ENCODE measurements at places on chromosomes 16 and 17.

GRCh38 chr17:47276868-47277267 is 23.2 kb downstream of the ITGB3 start:
- no peak for DNase-seq

DNA sequence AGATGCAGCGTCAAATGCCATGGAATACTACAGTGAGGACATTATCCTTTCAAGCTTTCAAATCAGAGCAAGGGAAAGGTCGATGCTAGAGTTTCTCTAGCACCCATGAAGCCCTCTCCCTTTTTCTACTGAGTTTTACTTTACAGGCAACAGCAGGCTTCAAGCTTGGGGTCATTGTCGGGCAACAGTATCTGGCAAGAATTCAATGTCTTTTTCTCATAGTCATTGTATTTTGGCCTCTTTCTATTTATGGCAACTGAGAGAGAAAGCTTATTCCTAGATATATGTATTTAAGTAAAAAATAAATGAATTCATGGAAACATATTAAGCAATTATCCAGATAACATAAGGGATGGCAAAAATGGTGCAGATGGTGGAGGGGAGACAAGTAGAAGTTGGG is 364 bp upstream of the CETP start:
- no peak for DNase-seq

GRCh38 chr17:36066365-36066985 is 2.4 kb downstream of the CCL18 start:
- no peak for DNase-seq

DNA sequence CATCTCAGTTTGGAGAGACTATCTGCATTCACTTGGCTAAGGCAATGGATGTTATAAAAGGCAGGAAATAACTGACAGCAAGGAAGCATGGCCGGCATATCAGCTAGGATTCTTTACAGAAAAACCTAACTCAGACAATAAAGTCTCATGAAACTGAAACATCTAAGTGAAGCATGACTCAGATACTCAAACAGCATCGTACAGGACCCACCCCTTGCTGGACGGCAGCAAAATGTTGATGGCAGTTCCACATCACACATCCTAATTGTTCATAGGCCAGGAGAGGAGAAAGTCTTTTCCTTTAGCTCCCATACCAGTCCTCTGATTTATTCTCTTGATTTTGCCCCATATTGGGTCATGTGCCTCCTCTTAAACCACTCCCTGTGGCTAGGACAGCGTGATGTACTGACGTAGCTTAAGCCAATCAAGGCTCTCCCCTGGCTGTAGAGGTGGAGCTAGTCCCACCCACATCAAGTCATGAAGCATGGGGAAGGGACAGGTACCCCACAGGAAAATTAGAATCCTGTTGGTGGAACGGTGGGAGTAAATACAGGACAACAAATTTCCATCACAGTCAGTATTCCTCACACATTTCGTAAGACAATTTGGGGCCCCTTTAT is 178.9 kb downstream of the IRX3 start:
- DNase-seq = no peak

GRCh38 chr17:27579897-27580321 is 51.1 kb upstream of the LGALS9 start:
- DNase-seq = peak; percentile 19

DNA sequence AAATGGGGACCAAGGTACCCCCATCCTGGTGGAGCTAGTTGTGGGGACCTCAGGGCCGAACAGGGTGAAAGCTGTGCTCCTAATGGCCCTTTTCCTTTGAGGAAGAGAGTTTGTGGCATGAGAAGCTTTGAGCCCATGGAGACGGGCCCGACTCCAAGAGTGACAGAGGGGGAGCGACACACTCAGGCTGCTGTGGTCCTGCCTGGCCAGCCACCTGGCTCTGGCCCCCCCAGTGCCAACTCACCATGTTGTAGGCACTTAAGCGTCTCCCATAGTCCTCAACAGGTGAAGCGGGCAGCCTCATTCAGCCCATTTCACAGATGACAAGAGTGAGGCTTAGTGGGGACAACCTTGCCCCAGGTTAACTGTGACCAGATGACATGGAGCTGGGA is 1.6 kb downstream of the IL21R start:
- DNase-seq = peak; percentile 42

GRCh38 chr16:47026947-47027346 is 53.5 kb upstream of the DNAJA2 start:
- no peak for DNase-seq

- DNase-seq = no peak
These were observed 9.3 kb upstream of the VPS4A start for GRCh38 chr16:69301861-69302260.

DNA sequence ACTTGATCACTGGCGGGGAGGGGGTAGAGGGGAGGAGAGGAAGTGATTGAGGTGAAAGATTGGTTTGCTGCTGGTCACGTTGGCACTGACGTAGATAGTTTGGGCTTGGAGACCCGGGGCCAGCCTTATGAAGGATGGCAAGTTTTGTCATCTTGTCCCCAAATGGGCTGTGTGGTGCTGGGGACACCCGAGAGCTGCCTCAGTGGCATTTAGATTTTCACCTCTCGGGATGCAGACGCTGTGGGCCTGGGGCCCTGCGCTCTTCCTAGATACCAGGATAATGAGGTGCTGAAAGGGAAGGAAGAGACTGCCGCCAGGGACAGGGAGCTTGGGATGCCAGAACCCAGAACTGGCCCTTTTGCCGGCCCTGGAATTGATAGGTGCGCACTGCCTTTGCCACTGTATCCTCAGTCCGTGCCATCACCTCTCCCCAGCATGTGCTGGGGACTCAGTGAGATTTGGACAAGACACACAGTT is 1.4 kb upstream of the SOCS3 start:
- DNase-seq = no peak

DNA sequence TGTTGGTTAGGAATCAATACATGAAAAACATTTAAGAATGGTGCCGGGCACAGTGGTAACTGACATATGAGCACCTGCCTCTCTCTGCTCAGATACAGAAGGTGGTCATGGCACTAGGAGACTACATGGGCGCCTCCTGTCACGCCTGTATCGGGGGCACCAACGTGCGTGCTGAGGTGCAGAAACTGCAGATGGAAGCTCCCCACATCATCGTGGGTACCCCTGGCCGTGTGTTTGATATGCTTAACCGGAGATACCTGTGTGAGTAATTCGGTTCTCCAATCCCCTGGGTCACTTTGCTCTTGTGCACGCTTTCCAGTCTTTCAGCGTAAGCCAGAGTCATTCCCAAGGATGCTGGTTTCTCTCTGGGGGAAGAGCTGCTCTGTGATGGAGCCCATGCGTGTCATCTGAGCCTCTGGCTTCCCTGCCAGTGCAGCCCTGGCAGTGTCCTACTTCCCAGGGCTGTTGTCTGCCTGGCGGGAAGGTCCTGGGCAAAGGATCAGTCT is 3.0 kb upstream of the CD68 start:
- DNase-seq = no peak

- DNase-seq = no peak
These were observed 434.5 kb upstream of the GOT2 start for GRCh38 chr16:59168461-59169114.

- DNase-seq = no peak
These were observed 154.1 kb downstream of the SOCS1 start for GRCh38 chr16:11101695-11102522.

DNA sequence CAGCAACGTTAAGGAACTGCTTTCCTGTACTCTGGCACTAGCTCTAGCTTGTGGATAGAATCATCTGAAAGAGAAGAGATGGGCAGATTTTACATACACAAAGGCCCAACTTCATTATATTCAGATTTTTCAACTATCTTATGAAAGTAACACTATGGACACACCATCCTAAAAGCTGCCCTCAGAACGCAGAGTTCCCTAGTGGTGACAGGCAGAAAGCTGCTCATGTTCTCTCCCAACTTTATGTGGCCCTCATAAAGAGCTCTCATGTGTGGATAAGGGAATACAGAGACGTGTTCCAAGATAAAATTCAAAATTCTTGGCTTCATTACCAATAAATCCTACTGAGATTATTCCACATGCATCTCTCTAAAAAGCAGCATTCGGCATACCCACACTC is 1.5 kb downstream of the CFAP20 start:
- no peak for DNase-seq

GRCh38 chr16:78215222-78215621 is 115.8 kb downstream of the WWOX start:
- no peak for DNase-seq

- DNase-seq = no peak
These were observed 21.3 kb downstream of the CIBAR2 start for GRCh38 chr16:85090873-85091521.

GRCh38 chr17:13753154-13753553 is 151.4 kb upstream of the HS3ST3A1 start:
- no peak for DNase-seq

GRCh38 chr17:74186498-74186897 is 17.0 kb upstream of the RPL38 start:
- no peak for DNase-seq

DNA sequence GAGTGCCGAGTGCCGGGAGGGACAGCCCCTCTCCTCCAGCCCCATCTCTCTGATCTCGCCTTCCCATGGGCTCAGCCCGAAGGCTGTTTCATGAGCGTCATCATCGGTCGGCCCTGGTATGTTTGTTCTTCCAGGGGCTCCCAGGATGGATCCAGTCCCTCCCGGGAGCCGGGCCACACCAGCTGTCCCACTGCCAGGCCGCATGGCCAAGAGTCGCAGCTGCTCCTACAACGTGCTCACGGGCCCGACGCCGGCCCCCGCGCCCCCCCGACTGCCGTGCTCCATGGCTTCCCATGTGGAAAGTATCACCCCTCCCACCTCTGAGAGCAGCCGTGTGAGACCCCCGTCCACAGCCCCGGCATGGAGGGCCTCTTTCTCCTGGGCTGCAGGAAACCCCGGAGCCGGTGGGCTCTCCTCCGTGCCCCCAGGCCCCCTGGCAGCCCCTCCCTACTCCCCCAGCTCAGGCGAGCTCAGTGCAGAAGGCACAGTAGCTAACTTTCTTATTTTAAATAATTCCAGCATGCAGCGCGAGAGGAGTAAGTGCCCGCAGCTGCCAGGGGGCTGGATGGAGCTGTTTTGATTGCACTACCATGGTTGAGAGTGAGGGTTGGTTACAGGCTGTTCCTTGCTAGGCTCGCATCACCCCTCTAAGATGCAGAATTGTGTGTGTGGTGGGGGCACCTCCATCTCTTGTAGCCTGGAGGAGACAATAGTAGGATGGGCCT is 26.6 kb upstream of the GSE1 start:
- no peak for DNase-seq

GRCh38 chr17:30376621-30377452 is 1.9 kb upstream of the CPD start:
- peak; percentile 84 for DNase-seq

DNA sequence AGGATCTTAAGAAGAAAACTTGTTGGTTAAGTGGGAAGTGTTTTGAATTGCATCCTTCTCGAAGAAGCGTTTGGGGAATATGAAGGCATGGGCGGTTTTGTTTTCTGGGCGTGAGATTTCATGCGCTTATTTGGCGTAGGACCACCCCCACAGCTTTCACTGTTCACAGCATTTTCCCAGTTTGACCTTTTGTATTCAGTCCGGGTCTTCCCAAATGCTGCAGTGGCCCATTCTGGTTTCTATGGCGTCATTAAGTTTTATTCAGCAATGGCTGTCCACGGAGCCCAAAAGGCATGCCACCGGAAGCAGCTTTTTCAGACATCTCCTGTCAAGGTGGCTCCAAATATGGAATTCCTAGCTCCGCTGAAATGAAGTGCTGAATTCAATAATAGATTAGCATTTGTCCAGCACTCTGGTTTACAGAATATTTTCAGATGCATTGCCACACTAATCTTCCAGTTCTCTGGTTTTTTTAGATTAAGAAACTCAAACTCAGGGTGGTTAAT is 90.6 kb upstream of the FBXO47 start:
- DNase-seq = no peak

GRCh38 chr16:24324421-24324820 is 68.3 kb downstream of the CACNG3 start:
- DNase-seq = no peak

GRCh38 chr17:6444571-6445335 is 498 bp downstream of the PIMREG start:
- DNase-seq = no peak

DNA sequence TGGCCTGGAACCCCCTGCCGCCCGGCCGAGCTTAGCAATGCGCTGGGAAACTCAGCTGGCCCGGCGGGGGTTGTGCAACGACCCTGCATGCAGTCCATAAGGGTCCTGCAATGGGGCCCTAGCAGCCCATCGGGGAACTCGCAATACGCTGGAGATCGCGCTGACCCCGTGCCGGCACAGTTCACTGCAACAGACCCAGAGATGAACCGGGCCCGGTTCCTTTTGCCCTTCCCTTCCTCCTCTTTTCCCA is 375 bp downstream of the SLC25A11 start:
- no peak for DNase-seq

- no peak for DNase-seq
These were observed 295.3 kb downstream of the SEC14L1 start for GRCh38 chr17:77436058-77436442.

- peak; percentile 83 for DNase-seq
These were observed 867 bp upstream of the LIMD2 start for GRCh38 chr17:63700528-63701455.

DNA sequence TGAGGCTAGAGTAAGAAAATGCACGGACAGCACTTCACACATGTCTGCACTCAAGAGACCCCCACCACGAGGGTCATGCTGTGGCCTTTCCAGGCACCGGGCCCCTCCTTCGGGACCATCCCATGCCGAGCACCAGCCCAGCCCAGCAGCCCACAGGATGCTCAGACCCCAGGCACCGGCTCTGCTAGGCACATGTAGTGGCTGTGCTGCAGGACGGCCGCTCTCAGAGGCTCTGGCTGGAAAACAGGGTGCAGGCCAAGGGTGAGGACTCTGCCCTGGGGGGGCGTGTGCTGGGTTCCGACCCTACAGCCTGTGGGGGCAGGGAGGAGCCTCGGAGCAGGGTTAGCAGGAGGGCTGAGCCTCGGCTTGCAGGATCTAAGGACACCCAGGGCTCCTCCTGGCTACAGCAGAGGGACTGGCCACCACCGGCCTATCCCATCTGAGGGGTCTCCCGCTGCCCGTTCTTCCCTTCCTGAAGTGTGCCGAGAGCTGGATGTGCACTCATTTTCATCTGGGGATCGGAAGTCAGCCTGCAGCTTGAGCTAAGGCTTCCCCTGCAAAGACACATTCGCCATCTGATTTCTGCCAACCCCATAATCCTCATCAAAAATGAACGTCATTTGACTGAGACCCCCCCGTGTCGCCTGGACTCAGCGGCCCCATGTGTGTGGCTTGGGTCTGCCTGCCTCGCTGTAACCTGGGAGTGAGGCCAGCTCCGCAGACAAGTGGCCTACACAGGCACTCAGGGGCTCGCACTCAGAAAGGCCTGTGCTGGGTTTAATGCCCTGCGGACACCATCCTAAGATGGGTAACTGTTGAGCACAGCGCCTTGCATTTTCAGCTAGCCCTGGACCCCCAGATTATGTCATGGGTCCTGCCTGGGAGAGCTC is 293.1 kb upstream of the FOXF1 start:
- no peak for DNase-seq

DNA sequence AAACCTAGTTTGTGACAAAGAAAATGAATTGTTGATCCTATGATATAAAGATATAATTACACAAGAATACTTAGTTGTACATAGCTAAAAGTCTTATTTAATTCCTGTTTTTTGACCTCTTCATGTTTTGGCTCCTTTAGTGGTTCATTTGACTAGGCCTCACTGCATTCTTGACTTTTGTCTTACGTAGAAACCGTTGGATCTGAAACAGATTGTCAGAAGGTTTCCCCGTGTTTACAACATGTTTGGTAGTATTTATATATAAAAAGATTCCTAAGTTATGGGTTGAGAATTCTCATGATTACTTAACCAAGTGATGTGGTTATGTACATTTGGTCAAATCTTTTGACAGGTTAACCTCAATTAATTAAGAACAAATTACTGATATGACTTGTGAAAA is 162.8 kb downstream of the BCAS3 start:
- no peak for DNase-seq

GRCh38 chr17:74543891-74544760 is 1.8 kb downstream of the CD300C start:
- no peak for DNase-seq

All from GM12865 (cell line).